ENCODE measurements at places on chromosomes 3 and 15.
A peak's percentile ranks its signal among the peaks of the same experiment; 100 is the strongest.

GRCh38 chr3:177589041-177589650, 391.9 kb upstream of the TBL1XR1 start:
- DNase-seq, result no peak

- no peak for DNase-seq
Observed at GRCh38 chr3:16122155-16122554, 52.3 kb upstream of the GALNT15 start.

- DNase-seq, result no peak
Observed at GRCh38 chr3:123750659-123751420, 133.3 kb downstream of the MYLK start.

GRCh38 chr15:67762610-67763368, 62.5 kb upstream of the SKOR1 start:
- DNase-seq, result peak; percentile 8

DNA sequence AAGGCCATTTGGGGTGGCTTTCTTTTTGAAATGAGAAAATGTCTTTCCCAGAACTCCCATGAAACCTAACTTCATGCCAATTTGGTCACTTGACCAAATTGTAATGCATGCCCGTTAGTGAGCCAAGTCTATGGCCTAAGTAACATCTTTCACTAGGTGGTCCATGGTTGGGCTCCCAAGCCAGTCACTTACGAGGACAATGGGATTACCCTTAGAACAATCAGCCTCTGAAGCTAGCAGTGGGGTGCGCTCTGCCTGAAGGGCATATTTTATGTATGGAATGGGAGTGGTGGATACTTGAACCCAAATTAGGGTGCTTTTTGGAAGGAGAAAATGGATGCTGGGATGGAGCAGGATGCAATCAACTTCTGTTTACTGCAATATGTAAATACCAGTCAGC, 127.4 kb upstream of the GOLIM4 start:
- no peak for DNase-seq

DNA sequence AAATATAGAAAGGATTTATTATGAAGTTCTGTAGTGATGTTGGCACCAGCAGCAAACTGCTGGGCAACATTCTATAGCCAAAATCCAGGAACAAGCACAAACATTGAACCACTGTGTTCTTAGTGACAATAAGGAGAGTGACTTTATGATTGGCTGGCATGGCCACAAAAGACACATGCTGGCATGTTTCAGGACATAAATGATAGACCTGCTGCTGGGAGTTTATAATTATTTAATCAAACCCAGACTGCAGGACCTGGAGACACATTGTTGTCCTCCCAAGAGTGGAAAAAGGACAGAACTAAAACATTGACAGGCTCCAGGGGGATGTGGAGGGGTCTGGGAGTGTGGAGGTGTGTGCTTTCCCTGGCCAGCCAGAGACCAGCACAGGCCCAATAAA, 255.3 kb upstream of the LRTM1 start:
- no peak for DNase-seq
